Stimulated activated CD4-positive, alpha-beta T cell treated with anti-CD3 and anti-CD28 coated beads, TNF-alpha, amount 100 ng/mL, for 1 hour (primary cell): ENCODE measurements at places on chromosomes 2 and 18.

DNA sequence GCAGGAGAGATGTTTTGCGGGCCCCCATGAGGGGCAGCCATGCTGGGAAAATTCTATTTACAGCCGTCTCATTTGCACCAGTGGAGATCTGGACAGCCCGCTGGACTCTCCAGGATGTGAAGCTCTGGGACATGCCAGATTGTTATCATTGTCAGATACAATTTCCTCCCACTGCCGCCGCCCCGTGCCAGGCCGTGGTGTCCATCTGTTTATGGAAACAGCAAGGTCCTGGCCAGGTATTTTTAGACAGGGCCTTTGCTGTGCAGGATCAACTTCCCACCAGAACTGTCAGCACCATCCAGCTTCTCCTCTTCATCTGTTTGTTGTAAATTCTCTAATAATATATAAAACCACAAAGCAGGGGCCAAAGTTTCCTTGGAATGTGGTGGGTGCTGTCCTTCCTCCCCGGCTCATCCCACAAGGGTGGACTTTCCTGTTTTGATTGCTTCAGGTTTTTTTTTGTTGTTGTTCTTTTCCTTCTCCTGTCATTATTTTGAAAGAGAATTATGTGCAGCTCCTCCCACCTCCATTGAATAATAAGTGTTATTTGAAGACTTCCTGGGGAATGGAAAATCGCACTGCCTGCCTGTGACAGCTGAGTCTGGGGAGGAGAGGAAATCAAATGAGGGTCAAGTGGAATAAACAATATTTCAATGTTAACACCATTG lies 398.1 kb downstream of the TNS1 start:
- DNase-seq, result no peak

DNA sequence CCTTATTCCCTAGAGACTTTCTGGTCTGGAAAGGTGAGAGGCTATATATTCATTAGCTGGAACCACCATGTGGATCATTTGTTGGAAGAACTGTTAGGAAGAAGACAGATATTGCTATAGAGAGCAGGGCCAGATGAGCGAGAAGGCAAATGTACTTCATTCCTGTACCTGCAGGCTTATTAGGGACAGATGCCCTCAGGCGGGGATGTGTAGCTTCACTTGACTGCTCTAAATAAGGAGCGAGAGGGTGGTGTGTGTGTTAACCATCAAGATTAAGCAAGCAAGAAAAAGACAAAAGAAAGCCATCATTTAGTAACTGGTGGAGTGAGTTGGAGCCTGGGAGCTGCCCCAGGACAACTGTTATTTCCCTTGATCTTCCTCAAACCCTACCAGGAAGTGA lies 36.4 kb downstream of the NEDD4L start:
- no peak for DNase-seq

DNA sequence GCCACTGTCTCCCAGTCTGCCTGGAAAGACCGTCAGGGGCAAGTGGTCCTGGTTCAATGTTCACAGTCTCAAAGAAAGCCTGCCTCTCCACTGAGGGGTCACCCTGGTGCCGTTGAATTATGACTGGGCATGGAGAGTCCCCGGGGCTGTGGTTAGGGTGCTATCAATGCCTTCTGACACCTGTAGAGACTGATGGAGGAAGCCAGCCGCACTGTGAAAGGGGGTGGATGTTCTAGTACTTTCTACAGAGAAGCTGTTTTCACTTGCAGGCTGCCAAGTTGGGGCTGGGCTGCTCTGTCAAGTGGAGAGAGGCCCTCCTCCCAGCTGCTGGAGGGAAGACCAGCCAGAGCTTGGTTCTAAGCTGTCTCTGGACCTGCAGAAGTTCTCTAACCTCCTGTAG lies 80.5 kb downstream of the BCL2L11 start:
- no peak for DNase-seq

- no peak for DNase-seq
These were observed 69.5 kb downstream of the SESTD1 start for GRCh38 chr2:179195141-179195540.

GRCh38 chr2:25809646-25810045 lies 68.6 kb downstream of the ASXL2 start:
- no peak for DNase-seq

DNA sequence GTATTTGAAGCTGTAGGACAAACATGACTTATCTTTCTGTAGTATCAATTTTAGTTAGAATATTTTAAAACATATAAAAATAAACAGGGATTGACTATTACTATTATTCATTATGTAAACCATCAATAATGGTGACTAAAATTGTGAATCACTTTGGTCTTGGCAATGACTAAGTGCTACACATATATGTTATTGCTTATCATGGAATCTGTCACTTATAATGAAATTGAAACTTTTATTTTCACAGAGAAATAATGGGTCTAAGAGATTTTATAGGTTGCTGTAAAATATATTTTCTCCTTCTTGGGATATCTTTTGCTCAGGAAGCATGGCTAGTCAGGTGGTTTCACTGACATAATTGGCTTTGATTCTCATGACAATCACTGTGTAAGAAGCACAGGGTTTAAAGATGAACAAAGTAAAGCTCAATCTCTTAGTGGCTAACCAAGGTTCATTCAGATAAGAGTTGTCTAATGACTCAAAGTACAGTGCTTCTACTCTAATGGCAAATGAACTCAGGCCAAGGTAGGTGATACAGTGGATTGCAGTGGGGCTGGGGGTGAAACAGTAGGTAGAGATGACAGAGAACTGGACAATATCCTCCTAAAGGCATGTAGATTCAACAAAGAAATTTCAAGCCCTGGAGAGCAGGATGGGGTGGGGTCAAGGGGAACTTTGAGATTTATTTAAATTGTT lies 98.6 kb upstream of the FANCL start:
- DNase-seq, result no peak

DNA sequence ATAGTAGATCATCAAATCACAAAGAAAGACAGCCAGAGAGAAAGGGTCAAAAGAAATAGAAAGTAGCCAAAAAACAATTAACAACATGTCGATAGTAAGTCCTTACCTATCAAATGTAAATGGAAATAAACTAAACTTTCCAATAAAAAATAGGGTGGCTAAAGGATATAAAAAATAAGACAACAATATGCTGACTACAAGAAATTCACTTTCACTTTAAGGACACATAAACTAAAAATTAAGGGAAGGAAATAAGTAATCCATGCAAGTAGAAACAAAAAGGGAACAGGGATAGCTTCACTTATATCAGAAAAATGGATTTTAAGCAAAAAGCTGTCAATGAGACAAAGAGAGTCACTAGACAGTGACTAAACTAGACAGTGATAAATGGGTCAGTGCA lies 903.9 kb upstream of the ZEB2 start:
- DNase-seq, result no peak

DNA sequence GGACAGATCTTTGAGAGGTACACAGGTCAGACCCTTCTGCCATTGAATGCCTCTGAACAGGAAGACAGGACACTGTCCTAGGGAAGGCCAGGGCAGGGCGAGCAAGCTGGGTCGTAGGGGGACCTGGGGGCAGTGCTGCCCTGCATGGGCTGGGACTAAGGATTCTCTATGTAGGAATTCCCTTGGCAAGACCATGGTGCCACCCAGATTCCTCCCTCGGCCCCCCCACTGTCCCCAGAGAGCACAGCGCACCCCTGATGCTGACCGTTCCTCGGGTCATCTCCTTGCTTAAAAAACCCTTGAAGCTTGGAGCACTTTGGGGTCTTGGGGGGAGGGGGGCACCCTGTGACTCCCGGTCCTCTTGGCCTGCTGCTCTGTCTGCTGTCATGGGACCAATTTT lies 195.1 kb downstream of the SEPTIN10 start:
- DNase-seq, result no peak

- DNase-seq, result no peak
These were observed 271.7 kb downstream of the TWIST2 start for GRCh38 chr2:239119346-239120126.

DNA sequence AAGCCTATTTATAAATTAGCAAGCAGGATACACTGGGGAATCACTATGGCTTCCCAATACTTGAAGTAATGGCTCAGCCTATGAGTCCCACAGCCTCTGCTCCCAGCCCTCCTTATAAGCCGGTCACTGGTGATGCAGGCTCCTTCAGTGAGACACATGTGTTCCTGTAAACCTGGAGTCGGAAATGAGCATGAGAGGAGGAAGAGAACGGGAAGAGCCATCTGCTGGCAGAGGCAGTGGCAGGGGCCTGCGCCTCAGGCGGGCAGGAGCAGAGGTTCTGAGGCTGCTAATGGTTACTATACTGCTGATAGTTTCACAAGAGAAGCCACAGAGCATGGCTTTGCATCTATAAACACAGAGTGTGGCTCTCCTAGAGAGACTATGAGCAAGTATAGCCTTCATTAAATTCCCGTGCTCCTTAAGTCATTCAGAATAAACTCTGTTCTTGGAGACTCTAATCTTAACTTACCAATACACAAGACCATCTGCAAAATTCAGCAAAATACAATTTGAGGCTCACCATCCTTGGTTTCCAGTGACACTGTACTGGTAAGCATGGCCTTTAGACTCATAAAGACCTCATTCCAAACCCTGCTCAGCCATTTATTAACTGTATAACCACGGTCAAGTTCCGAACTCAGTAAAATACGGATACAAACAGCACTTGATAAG lies 63.3 kb downstream of the FBXO15 start:
- no peak for DNase-seq

DNA sequence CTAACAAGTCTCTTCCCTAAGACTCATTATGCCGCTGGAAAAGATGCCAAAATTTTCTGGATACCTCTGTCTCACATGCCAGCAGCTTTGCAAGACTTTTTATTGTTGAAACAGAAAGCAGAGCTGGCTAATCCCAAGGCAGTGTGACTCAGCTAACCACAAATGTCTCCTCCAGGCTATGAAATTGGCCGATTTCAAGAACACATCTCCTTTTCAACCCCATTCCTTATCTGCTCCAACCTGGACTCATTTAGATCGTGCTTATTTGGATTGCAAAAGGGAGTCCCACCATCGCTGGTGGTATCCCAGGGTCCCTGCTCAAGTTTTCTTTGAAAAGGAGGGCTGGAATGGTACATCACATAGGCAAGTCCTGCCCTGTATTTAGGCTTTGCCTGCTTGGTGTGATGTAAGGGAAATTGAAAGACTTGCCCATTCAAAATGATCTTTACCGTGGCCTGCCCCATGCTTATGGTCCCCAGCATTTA lies 26.3 kb downstream of the DHRS9 start:
- DNase-seq, result no peak

DNA sequence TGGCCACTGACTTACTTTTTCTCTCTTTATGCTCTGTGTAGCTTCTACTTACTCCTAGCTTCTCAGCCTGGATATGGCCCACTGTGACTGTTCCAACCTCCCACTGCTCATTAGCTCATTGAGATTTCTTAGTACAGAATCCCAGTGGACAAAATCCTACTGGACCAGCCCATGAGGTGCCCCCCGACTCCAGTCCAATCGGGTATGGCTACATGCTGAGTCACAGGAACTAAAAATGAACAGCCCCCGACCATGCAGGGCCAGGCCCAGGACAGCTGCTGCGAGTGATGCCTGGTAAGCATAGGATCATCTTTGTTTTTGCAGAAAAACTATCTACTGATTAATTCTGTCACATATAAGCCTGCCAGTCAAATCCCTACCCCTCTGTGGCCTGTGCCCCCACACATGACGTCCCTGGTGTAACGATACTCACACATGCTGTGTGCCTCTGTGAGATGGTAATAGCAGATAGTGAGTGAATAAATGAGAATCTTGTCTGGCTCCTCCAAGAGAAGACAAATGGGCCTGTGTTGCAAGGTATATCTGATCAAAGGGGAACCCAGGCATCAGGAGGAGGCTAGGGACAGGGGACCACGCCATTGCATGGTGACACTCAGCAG lies 85.9 kb upstream of the KLF7 start:
- no peak for DNase-seq

- DNase-seq, result no peak
These were observed 119.3 kb downstream of the SPTBN1 start for GRCh38 chr2:54575379-54575888.

- DNase-seq, result no peak
These were observed 123.8 kb downstream of the CYP26B1 start for GRCh38 chr2:72023678-72024390.

- no peak for DNase-seq
These were observed 1.1 kb upstream of the ONECUT2 start for GRCh38 chr18:57433934-57434535.

DNA sequence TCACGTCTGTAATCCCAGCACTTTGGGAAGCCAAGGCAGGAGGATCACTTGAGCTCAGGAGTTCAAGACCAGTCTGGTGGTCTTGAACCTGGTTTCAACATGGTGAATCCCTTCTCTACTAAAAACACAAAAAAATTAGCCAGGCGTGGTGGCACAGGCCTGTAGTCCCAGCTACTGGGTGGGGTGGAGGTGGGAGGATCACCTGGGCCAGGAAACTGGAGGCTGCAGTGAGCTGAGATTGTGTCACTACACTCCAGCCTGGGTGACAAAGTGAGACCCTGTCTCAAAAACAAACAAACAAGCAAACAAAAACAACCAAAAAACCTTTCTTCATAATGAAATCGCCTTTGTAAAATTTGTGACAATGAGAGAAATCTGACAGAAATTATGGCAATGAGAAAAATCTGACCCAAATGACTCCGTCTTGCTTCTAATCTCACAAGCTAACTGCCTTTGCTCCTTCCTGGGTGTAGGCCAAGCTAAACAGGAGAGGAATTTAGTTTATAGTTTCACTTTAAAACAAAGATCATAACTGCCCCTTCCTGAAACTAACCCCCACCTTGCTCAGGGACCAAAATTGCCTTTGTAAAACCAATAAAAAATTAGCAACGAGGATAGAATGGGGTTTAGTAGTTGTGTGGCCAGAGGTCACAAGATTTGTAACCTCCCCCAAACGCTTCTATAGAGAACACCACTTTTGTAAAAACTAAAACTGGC lies 60.7 kb upstream of the KIF5C start:
- DNase-seq, result no peak
